ENCODE measurements at places on chromosomes 5 and 9.

DNA sequence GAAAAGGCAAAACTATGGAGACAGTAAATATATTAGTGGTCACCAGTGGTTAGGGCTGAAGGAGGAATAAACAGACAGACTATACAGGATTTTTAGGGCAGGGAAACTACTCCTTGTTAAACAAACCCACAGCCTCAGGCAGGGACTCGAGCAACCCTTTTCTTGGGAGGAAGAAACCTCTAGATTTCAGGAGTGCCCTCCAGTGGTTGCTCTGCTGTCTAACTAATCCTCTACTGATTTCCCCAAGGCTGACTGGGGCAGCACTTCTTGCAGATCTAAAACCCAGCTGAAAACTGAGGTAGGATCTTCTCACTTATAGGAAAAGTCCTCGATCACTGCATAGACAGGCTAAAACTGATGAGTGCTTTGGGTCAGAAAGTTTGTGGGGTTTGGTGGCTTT lies 176.8 kb downstream of the ISOC1 start:
- DNase-seq: no peak

GRCh38 chr5:4093970-4094369 lies 498.3 kb downstream of the IRX1 start:
- no peak for DNase-seq

- DNase-seq: no peak
These were observed 235.2 kb upstream of the ELL2 start for GRCh38 chr5:96196890-96197289.

DNA sequence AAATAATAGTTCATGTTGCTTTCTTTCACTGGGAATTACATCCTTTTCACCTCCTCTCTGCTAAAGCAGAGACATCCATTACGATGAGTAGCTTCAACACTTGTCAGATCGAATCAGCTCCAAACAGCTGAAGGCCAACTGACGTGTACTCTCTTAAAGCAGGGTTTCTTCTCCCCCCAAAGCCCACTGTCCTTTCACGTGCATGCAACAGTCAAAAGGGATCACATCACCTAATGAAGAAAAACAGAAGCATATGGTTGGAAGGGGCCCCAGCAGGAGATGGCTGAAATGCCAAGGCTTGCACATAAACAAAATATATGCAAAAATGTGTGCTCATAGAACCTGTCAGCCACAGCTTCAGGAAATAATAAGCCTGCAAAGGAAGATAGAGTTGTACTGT lies 421.6 kb downstream of the ANXA1 start:
- DNase-seq: peak; percentile 39

DNA sequence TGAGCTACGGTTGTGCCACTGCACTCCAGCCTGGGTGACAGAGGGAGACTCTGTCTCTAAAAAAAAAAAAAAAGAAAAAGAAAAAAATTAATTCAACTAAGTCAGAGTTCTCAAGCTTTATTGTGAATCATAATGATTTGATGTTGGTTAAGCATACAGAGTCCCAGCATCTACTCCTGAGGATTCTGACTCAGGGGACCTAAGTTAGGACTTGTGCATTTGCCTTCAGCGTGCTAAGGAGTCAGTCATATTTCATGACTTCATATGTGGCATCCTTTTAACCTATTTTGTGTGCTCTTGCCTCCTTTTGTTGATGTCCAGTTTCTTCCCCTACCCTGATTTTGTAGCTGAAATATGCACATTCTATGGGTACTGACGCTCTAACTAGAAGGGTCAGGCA lies 2.9 kb downstream of the MYOZ3 start:
- no peak for DNase-seq

Measured in NCI-H1417 (cell line).